Breast epithelium (tissue), 4 donors: ENCODE measurements at places on chromosomes 5 and 9. TPM values are rescaled to one million over a fixed set of nuclear protein-coding genes. Genes with fewer than 3 reads are reported as not detected.

Gene DPYSL3
- 34.7 TPM for total RNA-seq

Gene TGFBI
- total RNA-seq = 40.4 TPM

GRCh38 chr5:149580808-149581191, 498 bp upstream of the ARHGEF37 start:
- H3K27ac ChIP-seq = peak overlapping the region; percentile 92
- no peaks in the 10 kb centered on the region for H3K27me3 ChIP-seq
- peak overlapping the region; percentile 72 for H3K4me3 ChIP-seq
- no peaks in the 10 kb centered on the region for H3K36me3 ChIP-seq
- H3K4me1 ChIP-seq = peaks cover 4% of the 10 kb centered on the region

DNA sequence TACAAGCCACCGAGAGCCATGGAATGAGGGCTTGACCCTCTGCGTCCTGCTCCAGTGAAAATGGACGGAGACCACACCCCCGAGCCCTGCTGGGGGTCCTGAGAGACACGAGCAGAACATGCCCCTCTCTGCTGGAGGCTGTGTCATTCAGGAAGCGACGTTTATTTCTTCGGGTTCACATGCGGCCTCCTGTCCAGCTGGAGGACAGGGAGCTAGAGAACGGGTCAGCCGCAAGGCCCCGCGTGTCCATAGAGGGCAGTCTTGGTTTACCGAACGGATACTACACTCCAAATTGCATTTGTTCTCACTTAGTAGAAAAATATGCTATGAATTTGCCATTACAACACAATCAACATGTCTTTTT, 36.1 kb downstream of the MRPL36 start:
- no peaks in the 10 kb centered on the region for H3K27me3 ChIP-seq
- no peak overlapping the region for H3K27ac ChIP-seq
- peak; percentile 58 for DNase-seq
- H3K36me3 ChIP-seq = no peaks in the 10 kb centered on the region

Gene PROB1
- 0.32 TPM for total RNA-seq

GRCh38 chr9:108579757-108580439, 275.9 kb downstream of the ACTL7B start:
- no peaks in the 10 kb centered on the region for H3K27me3 ChIP-seq
- no peak for DNase-seq
- no peak overlapping the region for H3K27ac ChIP-seq
- no peaks in the 10 kb centered on the region for H3K4me1 ChIP-seq
- no peaks in the 10 kb centered on the region for H3K36me3 ChIP-seq

DNA sequence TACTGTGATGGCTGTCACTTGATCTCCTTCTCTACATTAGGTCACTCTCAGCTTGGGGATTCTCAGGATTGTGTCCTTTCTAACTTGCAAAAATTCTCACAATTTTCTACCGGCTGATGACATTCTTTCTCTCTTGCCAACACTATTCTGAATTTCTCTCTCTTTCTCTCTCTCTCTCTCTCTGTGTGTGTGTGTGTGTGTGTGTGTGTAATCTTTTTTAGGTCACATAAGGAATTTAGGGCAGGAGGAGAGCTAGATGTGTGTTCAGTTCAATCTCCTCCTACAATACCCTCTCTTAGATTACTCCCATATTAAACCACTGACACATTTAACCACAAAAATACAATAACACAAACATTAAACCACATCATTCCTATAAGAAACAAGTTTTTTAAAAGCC, 242.3 kb upstream of the NREP start:
- no peaks in the 10 kb centered on the region for H3K36me3 ChIP-seq
- no peaks in the 10 kb centered on the region for H3K4me1 ChIP-seq
- no peak overlapping the region for H3K27ac ChIP-seq
- no peak for DNase-seq

GRCh38 chr9:2270565-2270964, 255.4 kb downstream of the SMARCA2 start:
- H3K27ac ChIP-seq = no peak overlapping the region
- H3K36me3 ChIP-seq = no peaks in the 10 kb centered on the region
- H3K27me3 ChIP-seq = no peaks in the 10 kb centered on the region
- H3K4me3 ChIP-seq = no peak overlapping the region
- no peaks in the 10 kb centered on the region for H3K4me1 ChIP-seq
- DNase-seq = no peak

DNA sequence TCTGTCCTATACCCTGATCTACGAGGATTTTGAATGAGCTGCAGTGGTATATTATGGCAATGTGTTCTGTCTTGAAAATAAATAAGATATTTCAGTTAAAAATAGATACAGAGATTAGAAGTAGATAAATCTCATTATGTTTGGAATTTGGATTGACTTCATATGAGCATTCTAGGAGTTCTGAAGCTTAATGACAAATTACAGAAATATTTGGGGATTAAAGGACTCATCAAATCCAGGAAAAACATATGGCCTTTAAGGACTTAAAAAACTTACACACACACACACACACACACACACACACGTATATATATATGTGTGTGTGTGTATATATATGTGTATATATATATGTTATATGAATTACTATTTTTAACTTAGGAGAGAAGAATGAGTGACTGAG, 446.9 kb upstream of the CD180 start:
- H3K27me3 ChIP-seq = no peaks in the 10 kb centered on the region
- no peak overlapping the region for H3K4me3 ChIP-seq
- no peak for DNase-seq
- H3K36me3 ChIP-seq = no peaks in the 10 kb centered on the region
- no peaks in the 10 kb centered on the region for H3K4me1 ChIP-seq

GRCh38 chr5:66987949-66988838, 208.4 kb downstream of the CD180 start:
- no peak overlapping the region for H3K4me3 ChIP-seq
- H3K4me1 ChIP-seq = no peaks in the 10 kb centered on the region
- no peak overlapping the region for H3K27ac ChIP-seq
- H3K36me3 ChIP-seq = no peaks in the 10 kb centered on the region

DNA sequence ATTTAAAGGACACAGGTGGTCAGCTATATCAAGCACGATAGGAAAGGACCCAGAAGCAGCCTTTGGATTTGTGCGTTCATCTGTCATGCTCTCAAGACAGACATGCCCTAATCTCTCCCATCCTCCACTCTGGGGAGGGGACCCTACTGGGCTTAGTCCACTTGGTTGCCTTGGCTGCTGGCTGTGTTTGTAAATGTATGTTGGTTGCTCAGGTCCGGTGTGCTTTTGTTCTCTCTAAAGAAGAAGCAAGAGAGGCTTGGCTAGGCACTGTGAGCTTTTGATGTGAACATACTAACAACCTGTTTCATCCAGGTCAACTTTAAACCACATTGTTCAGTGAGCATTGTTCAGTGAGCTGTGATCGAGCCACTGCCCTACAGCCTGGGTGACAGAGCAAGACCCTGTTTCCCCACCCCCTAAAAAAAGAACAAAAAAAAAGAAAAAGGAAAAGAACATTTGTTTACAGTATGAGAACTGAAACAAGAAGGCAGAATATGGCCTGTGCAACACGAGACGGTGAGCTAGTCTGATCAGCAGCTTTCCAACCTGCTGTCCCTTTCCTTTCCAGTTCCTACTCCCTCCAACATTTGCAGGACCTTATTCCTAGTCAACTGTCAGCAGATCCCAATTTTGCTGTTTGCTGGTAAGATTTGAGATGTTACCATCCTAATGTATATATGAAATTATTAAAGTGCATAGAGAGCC, 228.3 kb downstream of the ARHGAP26 start:
- no peak overlapping the region for H3K4me3 ChIP-seq
- no peak overlapping the region for H3K27ac ChIP-seq
- H3K4me1 ChIP-seq = peaks cover 7% of the 10 kb centered on the region
- no peaks in the 10 kb centered on the region for H3K36me3 ChIP-seq
- H3K27me3 ChIP-seq = no peaks in the 10 kb centered on the region
- DNase-seq = no peak

Gene FOXI1
- 1.3 TPM for total RNA-seq

- no peaks in the 10 kb centered on the region for H3K4me1 ChIP-seq
- no peak overlapping the region for H3K27ac ChIP-seq
- H3K36me3 ChIP-seq = no peaks in the 10 kb centered on the region
- no peak for DNase-seq
- no peaks in the 10 kb centered on the region for H3K27me3 ChIP-seq
- no peak overlapping the region for H3K4me3 ChIP-seq
Observed at GRCh38 chr5:171264843-171265242, 44.2 kb upstream of the TLX3 start.

DNA sequence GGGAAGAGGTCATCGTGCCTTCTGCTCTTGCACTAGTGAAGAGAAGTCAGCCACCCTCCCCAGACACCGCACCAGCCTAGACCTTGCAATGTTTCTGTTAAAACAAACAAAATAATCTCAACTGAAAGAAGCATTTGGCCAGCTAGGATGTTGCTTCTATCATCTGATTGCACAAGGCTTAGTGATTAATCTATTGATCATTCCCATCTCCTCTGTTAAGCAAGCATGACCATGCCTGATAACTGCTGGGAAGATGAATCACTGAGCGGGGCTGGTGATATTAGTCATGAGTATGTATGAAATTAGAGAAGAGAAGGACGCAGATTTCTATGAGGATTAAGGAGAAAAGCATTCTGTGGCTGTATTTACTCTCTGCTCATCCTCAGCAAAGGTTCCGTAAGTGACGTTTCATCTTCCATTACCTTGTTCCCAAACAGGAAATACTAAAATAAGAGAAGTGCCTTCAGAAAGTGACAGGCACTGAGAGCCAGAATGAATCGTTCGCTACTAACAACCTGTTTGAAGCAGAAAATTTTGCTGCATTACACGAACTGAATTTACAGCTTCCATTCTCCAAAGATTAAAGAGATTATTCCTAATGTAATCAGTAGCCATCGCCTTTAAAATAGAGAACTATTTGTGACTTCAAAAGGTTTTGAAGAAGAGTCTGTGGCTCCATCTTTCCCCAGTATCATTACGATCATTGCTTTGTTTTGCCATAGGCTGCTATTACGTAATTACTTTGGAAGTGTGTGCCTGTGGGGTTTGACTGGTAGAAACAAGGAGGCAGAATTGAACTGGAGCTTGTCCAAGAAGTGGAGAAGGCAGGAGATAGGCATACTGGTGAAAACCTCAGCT, 219.1 kb downstream of the MED10 start:
- H3K27me3 ChIP-seq = no peaks in the 10 kb centered on the region
- no peaks in the 10 kb centered on the region for H3K4me1 ChIP-seq
- no peaks in the 10 kb centered on the region for H3K36me3 ChIP-seq
- H3K4me3 ChIP-seq = peak overlapping the region; percentile 15
- H3K27ac ChIP-seq = no peak overlapping the region

Gene NNT
- total RNA-seq = 39.2 TPM

- H3K4me1 ChIP-seq = no peaks in the 10 kb centered on the region
- no peaks in the 10 kb centered on the region for H3K36me3 ChIP-seq
- no peak overlapping the region for H3K4me3 ChIP-seq
- H3K27me3 ChIP-seq = no peaks in the 10 kb centered on the region
Observed at GRCh38 chr5:97627272-97627671, 444.2 kb upstream of the RIOK2 start.

- no peaks in the 10 kb centered on the region for H3K27me3 ChIP-seq
- no peak for DNase-seq
- no peak overlapping the region for H3K27ac ChIP-seq
Observed at GRCh38 chr9:105359892-105360291, 87.9 kb upstream of the FSD1L start.

DNA sequence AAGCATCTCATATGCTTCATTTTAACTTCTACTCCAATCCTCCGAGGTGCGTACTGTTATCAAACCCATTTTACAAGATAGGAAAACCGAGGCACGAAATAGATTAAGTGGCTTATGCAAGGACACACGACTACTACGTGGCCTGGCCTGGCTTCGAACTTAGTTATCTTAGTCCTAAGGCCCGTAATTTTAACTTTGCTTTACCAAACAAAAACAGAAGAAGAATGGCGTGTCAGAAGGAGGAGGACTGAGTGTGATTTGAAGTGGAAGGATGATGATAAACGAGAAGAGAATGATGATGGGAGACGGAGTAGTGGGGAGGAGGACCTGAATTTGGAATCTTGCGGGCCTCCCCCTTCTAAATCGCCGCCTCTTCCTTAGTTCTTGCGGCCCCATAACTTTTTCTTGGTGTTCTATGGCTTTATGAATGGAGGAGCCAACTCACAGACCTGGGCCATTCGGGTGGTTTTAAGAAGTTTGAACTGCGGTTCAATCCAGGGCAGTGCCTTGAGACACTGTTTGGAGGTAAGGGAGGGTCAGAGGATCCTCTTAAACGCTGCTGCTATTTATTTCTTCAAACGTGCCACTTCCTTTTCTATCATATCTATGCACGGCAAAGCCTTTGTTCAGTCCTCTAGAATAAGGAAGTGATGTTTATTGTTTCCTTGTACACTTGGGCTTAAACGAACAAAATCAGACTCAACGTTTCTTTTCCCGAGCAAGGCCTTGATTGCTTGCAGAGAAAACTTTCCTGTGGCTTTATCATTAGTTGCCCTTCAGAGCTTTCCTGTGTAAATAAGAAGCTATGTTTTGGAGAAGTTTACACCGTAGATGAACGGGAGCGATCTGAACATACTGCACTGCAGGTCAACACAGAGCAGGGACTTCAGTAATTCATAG, 795 bp downstream of the CNOT8 start:
- H3K36me3 ChIP-seq = no peaks in the 10 kb centered on the region
- H3K4me1 ChIP-seq = peaks cover 5% of the 10 kb centered on the region
- DNase-seq = no peak
- H3K27me3 ChIP-seq = no peaks in the 10 kb centered on the region
